Upper lobe of right lung (tissue), 1 donor: ENCODE measurements at places on chromosomes 16 and 17. TPM values are rescaled to one million over a fixed set of nuclear protein-coding genes. Genes with fewer than 3 reads are reported as not detected.

GRCh38 chr16:68488554-68488953 is 40.2 kb upstream of the SMPD3 start:
- H3K36me3 ChIP-seq = no peaks in the 10 kb centered on the region
- H3K4me3 ChIP-seq = no peak overlapping the region
- no peak for DNase-seq
- H3K4me1 ChIP-seq = peaks cover 5% of the 10 kb centered on the region
- no peak overlapping the region for H3K27ac ChIP-seq

Gene PDILT
- not detected for total RNA-seq

Gene GRAP
- total RNA-seq = 10.6 TPM

Gene ZG16
- total RNA-seq = not detected

Gene NR1D1
- total RNA-seq = 24.9 TPM

DNA sequence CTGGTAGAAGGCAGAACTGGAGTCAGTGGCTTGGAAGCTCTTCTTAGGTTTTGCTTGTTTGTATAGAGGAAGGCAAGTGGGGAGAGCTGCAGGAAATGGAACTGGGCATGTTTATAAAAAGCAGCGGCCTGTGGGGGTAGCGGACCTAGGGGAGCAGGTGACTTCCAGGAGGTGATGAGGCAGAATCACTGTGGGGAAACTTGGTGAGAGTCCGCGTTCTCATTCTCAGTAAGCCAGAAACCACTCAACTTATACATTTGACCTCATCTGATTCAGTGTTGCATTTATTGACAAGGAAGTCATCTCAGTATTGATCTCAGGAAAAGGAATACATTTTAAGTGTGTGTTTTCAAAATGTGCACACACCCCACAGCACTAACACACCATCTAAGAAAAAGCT is 299.8 kb downstream of the CNTNAP4 start:
- H3K4me1 ChIP-seq = no peaks in the 10 kb centered on the region
- DNase-seq = no peak
- H3K27ac ChIP-seq = no peak overlapping the region
- no peak overlapping the region for H3K4me3 ChIP-seq
- H3K27me3 ChIP-seq = no peaks in the 10 kb centered on the region
- H3K36me3 ChIP-seq = no peaks in the 10 kb centered on the region

DNA sequence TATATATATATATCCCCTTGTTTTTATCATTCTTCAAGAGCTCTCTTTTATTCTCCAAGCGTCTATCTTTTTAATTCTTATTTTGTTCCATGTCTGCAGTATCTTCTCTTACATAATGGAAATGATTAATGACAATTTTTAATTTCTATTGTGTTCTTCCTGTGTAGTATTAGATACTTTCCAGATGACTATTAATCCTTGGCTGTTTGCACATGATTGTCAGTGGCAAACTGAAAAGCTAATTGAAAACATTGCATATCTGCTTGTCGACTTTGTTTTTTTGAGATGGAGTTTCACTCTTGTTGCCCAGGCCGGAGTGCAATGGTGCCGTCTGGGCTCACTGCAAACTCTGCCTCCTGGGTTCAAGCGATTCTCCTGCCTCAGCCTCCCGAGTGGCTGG is 124.7 kb downstream of the BCAS3 start:
- no peaks in the 10 kb centered on the region for H3K36me3 ChIP-seq
- H3K27ac ChIP-seq = no peak overlapping the region

Gene CHST4
- total RNA-seq = 0.38 TPM

Gene ANKRD40
- 57.7 TPM for total RNA-seq

DNA sequence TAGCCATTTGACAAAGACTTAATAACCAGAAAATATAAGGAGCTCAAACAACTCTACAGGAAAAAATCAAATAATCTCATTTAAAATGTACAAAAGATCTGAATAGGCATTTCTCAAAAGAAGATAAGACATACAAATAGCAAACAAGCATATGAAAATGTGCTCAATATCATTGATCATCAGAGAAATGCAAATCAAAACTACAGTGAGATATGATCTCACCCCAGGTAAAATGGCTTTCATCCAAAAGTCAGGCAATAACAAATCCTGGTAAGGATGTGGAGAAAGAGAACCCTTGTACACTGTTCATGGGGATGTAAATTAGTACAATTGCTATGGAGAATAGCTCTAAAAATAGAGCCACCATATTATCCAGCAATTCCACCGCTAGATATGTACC is 43.1 kb downstream of the HSD17B2 start:
- DNase-seq = no peak
- no peaks in the 10 kb centered on the region for H3K27me3 ChIP-seq
- H3K4me3 ChIP-seq = no peak overlapping the region
- no peak overlapping the region for H3K27ac ChIP-seq

DNA sequence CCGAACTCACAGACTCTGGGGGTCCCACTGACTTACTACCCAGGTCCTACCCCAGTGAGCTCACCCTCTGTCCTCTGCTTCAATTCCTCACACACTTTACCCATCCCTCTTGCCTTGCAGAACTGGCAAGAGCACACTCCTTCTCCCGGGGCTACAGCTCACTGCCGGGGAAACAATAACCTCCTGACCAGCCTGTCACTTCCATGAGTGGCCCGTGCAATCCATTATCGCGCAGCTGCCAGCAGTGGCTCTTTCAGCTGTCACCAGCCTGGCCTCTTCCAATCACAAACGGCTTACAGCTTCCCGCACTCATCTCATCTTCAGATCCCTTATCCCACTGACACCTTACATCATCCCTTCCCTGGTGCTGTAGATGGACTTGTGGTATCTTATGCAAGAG is 79.5 kb downstream of the CPPED1 start:
- no peaks in the 10 kb centered on the region for H3K27me3 ChIP-seq
- H3K36me3 ChIP-seq = no peaks in the 10 kb centered on the region
- no peak overlapping the region for H3K27ac ChIP-seq
- no peaks in the 10 kb centered on the region for H3K4me1 ChIP-seq

DNA sequence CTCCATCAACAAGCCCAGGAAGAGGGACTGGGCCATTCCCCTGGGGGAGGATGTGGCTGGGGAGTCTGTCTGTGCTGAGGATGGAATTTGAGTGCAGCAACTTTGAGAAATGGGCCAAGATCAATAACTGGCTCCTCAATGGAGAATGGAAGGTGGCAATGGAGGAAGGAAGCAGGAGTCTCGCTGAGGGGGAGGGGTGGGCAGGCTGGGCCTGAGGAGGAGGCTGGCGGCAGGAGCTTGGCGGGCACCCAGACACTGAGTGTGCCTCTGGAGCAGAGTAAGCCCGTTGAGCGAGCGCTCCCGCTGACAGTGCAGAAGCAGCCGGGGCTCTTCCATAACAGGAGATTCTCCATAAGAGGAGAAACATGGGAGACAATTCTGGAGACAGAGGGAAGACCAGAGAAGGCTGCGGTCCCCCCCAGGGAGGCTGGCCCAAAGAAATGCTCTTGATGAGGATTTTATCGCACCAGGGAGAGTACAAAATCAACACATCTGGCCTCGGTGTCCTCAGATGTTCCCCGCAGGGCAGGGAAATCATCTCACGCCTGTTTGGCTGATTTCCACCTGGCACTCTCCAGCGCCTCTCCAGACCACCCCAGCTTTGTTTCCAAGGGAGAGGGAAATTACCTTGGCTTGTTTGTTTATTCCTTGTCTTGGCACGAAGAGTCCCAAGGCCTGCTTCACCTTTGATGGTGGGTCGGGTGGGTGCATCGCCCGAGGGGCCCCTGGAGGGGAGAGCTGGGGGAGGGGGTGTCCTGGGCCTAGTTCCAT is 2.8 kb upstream of the MMP15 start:
- H3K27ac ChIP-seq = no peak overlapping the region
- DNase-seq = peak; percentile 92
- H3K4me1 ChIP-seq = peaks cover 35% of the 10 kb centered on the region
- H3K4me3 ChIP-seq = no peak overlapping the region
- H3K36me3 ChIP-seq = peaks cover 18% of the 10 kb centered on the region

Gene ITGAX
- 184 TPM for total RNA-seq

- H3K4me3 ChIP-seq = no peak overlapping the region
- H3K27me3 ChIP-seq = no peaks in the 10 kb centered on the region
- no peaks in the 10 kb centered on the region for H3K36me3 ChIP-seq
Measured at GRCh38 chr17:59470624-59471297, 94.6 kb upstream of the DHX40 start.

- H3K27ac ChIP-seq = no peak overlapping the region
- H3K4me1 ChIP-seq = peaks cover 12% of the 10 kb centered on the region
- no peak for DNase-seq
- H3K27me3 ChIP-seq = no peaks in the 10 kb centered on the region
- no peak overlapping the region for H3K4me3 ChIP-seq
Measured at GRCh38 chr16:78130950-78131349, 31.5 kb downstream of the WWOX start.

DNA sequence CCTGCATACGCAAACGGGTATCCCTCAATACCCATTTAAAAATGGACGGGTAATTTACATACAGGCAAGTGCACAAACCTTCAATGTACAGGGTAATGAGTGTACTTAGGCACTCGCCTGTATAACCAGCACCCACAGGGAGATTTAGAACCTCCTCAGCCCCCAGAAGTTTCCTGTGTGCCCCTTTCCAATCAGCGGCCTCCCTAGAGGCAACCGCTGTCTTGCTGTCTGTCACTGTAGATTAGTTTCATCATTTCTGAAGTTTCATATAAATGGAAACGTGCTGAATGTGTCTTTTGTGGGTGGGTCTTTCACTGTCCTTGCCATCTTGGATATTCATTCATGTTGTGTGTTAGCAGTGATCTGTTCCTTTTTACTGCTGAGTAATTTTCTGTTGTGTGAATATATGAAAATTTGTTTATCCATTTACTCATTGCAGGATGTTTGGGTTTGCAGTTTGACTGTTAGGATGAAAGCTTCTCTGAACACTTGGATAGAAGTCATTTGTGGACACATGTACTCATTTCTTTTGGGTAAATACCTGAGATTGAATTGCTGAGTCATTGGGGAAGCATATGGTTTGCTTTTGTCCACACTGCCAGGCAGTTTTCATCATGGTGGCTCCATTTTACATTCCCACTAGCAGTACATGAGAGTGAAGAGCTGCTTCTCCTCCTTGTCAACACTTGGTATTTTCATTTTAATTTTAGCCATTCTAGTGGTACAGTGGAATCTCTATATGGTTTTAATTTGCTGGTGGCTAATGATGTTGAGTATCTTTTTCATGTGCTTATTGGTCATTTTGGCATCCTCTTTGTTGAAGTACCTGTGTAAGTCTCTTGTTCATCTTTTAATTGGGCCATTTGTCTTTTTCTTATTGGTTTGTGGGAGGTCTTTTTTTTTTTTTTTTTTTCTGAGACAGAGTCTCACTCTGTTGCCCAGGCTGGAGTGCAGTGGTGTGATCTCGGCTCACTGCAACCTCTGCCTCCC is 2.1 kb upstream of the ADCY7 start:
- H3K27me3 ChIP-seq = no peaks in the 10 kb centered on the region
- peaks cover 28% of the 10 kb centered on the region for H3K4me1 ChIP-seq

- H3K36me3 ChIP-seq = no peaks in the 10 kb centered on the region
- peaks cover 24% of the 10 kb centered on the region for H3K4me1 ChIP-seq
- H3K4me3 ChIP-seq = peak overlapping the region; percentile 56
- no peaks in the 10 kb centered on the region for H3K27me3 ChIP-seq
- peak overlapping the region; percentile 86 for H3K27ac ChIP-seq
Measured at GRCh38 chr17:41666237-41666641, 22.4 kb upstream of the EIF1 start.

- peak overlapping the region; percentile 39 for H3K4me3 ChIP-seq
- H3K27me3 ChIP-seq = no peaks in the 10 kb centered on the region
- H3K36me3 ChIP-seq = no peaks in the 10 kb centered on the region
- peak; percentile 83 for DNase-seq
- peak overlapping the region; percentile 86 for H3K27ac ChIP-seq
Measured at GRCh38 chr17:73304971-73305812, 6.6 kb downstream of the CDC42EP4 start.

Gene RAB26
- total RNA-seq = 0.67 TPM

DNA sequence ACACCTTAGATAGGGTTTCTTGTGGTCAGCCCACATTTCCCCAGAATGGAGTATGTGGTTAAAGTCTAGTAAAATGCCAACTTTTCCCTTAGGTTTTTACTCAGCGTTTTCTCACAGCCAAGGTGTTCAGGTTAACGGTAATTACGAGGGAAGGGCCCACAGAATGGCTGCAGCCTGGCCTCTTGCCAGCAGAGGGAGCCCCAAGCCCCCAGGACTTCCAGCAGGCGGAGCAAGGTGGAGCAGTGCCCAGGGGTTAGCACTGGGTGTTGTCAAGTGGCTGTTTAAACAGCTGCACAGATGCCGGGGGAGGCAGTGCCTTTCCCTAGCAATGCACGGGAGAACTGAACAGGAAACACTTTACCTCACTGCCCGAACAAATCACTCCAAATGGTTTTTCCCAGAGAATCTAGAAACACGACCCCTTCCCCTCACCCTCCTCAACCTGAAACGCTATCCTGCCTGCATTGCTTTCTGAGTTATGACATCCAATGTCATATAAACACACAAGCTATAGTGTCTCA is 6.6 kb downstream of the PHB1 start:
- H3K4me3 ChIP-seq = no peak overlapping the region
- H3K27ac ChIP-seq = no peak overlapping the region
- peak; percentile 87 for DNase-seq
- H3K4me1 ChIP-seq = peaks cover 20% of the 10 kb centered on the region

DNA sequence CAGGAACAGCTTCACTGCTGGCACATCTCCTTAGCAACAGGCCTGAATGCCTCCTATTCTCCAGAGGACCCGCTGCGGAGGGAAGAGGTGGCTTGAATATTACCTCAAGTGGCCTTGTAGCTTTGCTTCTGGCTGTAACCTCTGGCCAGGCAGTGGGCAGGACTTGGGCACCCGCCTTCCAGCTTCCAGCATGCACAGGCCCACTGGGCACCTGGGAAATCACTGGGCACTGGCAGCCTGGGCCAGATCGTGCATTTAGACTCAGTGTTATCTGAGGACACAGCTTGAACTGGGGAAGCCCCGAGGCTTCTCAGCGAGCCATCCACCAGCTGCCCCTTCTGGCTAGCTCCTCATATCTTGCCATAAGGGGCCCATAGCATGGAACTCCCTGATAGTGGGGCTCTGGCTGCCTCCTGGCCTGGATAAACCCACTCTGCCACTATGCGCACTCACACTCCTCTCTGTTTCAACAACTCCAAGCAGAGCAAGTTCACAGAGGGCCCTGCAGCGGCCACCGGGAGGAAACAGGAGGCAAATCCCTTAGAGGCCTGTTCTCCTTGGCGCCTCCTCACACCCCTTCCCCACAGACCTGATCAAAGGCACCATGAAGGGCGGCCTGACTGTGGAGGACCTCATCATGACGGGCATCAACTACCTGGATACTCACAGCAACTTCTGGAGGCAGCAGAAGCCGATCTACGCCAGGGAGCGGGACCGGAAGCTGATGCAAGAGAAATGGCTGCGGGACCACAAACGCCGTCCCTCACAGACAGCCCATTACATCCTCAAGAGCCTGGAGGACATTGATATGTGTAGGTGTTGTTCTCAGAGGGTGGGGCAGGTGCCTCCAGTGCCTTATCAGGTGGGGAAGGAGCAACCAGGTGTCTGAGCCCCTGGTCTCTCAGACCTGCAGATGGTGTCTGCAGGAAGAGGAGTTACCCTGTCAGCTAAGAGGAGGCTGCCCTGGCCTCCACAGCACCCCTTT is 7.8 kb downstream of the ODAD4 start:
- no peaks in the 10 kb centered on the region for H3K36me3 ChIP-seq
- H3K27ac ChIP-seq = no peak overlapping the region
- H3K4me1 ChIP-seq = peaks cover under 1% of the 10 kb centered on the region
- H3K4me3 ChIP-seq = no peak overlapping the region

Gene CDH8
- total RNA-seq = 0.78 TPM

GRCh38 chr17:74871356-74872076 is 1.3 kb downstream of the FDXR start:
- no peak overlapping the region for H3K27ac ChIP-seq
- DNase-seq = no peak
- H3K36me3 ChIP-seq = no peaks in the 10 kb centered on the region
- H3K4me3 ChIP-seq = peak overlapping the region; percentile 64
- no peaks in the 10 kb centered on the region for H3K27me3 ChIP-seq
- H3K4me1 ChIP-seq = peaks cover 15% of the 10 kb centered on the region
